ENCODE measurements at places on chromosomes 2 and 18. TPM values are rescaled to one million over a fixed set of nuclear protein-coding genes. Genes with fewer than 3 reads are reported as not detected.
A peak's percentile ranks its signal among the peaks of the same experiment; 100 is the strongest.

GRCh38 chr18:29560270-29560669, 1383.3 kb upstream of the CDH2 start:
- no peaks in the 10 kb centered on the region for H3K36me3 ChIP-seq
- no peak for DNase-seq
- no peaks in the 10 kb centered on the region for H3K4me1 ChIP-seq
- H3K4me3 ChIP-seq: no peak overlapping the region
- H3K27ac ChIP-seq: no peak overlapping the region

GRCh38 chr18:67670024-67670543, 153.6 kb upstream of the DSEL start:
- DNase-seq: no peak
- H3K4me3 ChIP-seq: no peak overlapping the region
- no peaks in the 10 kb centered on the region for H3K27me3 ChIP-seq

- peak; percentile 34 for DNase-seq
- H3K27me3 ChIP-seq: no peaks in the 10 kb centered on the region
Measured at GRCh38 chr2:30339071-30339470, 107.7 kb downstream of the LBH start.

NPAS2 gene
- 0.48 TPM for polyA plus RNA-seq

SRD5A2 gene
- polyA plus RNA-seq: 0.03 TPM

DNA sequence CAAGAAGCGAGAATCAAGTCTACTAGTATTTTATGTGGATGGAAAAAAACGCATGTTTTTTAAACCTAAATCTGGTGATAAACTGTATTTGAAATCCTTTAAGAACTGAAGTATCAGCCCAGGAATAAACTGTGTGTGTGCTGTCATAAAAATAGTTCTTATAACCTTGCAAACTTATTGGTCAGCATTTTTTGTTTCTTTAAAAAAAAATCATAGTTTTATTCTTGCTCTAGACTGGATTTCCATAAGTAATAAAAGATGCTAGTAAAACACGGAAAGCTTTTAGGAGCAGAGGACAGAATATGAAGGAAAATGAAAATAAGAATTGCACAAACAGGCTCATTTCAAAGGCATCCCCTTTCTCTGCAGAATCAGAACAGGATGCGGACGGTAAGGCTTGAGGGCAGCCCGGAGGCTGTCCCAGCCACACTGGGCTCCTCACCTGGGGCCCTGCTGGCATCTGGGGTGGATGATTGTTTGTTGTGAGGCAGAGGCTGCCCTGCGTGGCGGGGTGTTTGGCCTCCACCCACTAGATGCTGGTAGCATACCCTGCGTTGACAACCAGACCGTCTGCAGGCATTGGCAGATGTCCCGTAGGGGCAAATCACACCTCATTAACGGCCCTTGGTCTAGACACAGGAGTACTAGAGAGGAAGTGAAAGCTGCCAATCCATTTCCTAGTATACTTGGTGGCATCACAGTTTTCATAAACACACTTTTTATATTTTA, 52.5 kb downstream of the MBP start:
- peaks cover 18% of the 10 kb centered on the region for H3K4me1 ChIP-seq
- DNase-seq: peak; percentile 91
- no peaks in the 10 kb centered on the region for H3K27me3 ChIP-seq
- no peak overlapping the region for H3K27ac ChIP-seq
- no peak overlapping the region for H3K4me3 ChIP-seq
- H3K36me3 ChIP-seq: no peaks in the 10 kb centered on the region

AMER3 gene
- not detected for polyA plus RNA-seq

GRCh38 chr2:148658807-148659722, 14.5 kb downstream of the EPC2 start:
- peak overlapping the region; percentile 3 for H3K27ac ChIP-seq
- H3K4me1 ChIP-seq: peaks cover 32% of the 10 kb centered on the region
- no peak overlapping the region for H3K4me3 ChIP-seq
- H3K27me3 ChIP-seq: no peaks in the 10 kb centered on the region

IL1A gene
- 0.06 TPM for polyA plus RNA-seq

- no peaks in the 10 kb centered on the region for H3K27me3 ChIP-seq
- no peak overlapping the region for H3K27ac ChIP-seq
- H3K36me3 ChIP-seq: no peaks in the 10 kb centered on the region
- DNase-seq: peak; percentile 79
- peak overlapping the region; percentile 48 for H3K4me3 ChIP-seq
Measured at GRCh38 chr2:217789003-217789735, 213.6 kb downstream of the TNS1 start.

TACR1 gene
- 0.01 TPM for polyA plus RNA-seq

- no peak overlapping the region for H3K4me3 ChIP-seq
- no peaks in the 10 kb centered on the region for H3K4me1 ChIP-seq
- H3K27me3 ChIP-seq: no peaks in the 10 kb centered on the region
- no peak overlapping the region for H3K27ac ChIP-seq
- no peaks in the 10 kb centered on the region for H3K36me3 ChIP-seq
Measured at GRCh38 chr2:159546716-159547430, 69.5 kb downstream of the BAZ2B start.

RNF144A gene
- 1.2 TPM for polyA plus RNA-seq

- no peaks in the 10 kb centered on the region for H3K4me1 ChIP-seq
- H3K4me3 ChIP-seq: no peak overlapping the region
- no peaks in the 10 kb centered on the region for H3K36me3 ChIP-seq
- H3K27me3 ChIP-seq: no peaks in the 10 kb centered on the region
- peak; percentile 40 for DNase-seq
Measured at GRCh38 chr2:529424-529823, 147.8 kb downstream of the TMEM18 start.

DNA sequence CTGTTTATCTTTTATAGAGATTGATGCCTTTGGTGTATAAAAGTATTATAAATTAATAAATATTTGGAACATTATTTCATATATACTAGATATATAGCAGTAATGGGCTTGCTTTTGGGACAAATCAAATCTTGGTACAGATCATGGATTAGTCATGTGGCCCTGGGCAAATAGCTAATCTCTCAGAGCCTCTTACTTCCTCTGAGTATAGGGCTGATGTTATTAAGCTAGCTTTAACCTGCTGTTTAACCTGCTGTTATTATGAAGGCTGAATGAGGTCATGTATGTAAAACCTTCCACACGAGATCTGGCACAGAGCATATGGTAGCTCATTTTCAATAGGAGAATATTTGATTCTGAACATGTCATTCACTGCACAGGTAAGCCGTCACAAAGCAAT, 5.7 kb downstream of the ITGB6 start:
- no peak overlapping the region for H3K4me3 ChIP-seq
- no peaks in the 10 kb centered on the region for H3K4me1 ChIP-seq
- H3K36me3 ChIP-seq: no peaks in the 10 kb centered on the region

- H3K4me3 ChIP-seq: no peak overlapping the region
- no peak overlapping the region for H3K27ac ChIP-seq
- DNase-seq: no peak
- no peaks in the 10 kb centered on the region for H3K4me1 ChIP-seq
- no peaks in the 10 kb centered on the region for H3K36me3 ChIP-seq
- no peaks in the 10 kb centered on the region for H3K27me3 ChIP-seq
Measured at GRCh38 chr18:48367557-48367956, 41.6 kb downstream of the ZBTB7C start.

EPC2 gene
- 33.3 TPM for polyA plus RNA-seq

- H3K27me3 ChIP-seq: no peaks in the 10 kb centered on the region
- no peak for DNase-seq
- H3K4me3 ChIP-seq: no peak overlapping the region
- H3K27ac ChIP-seq: no peak overlapping the region
- no peaks in the 10 kb centered on the region for H3K36me3 ChIP-seq
Measured at GRCh38 chr18:61948846-61949438, 56.1 kb upstream of the RNF152 start.

DNA sequence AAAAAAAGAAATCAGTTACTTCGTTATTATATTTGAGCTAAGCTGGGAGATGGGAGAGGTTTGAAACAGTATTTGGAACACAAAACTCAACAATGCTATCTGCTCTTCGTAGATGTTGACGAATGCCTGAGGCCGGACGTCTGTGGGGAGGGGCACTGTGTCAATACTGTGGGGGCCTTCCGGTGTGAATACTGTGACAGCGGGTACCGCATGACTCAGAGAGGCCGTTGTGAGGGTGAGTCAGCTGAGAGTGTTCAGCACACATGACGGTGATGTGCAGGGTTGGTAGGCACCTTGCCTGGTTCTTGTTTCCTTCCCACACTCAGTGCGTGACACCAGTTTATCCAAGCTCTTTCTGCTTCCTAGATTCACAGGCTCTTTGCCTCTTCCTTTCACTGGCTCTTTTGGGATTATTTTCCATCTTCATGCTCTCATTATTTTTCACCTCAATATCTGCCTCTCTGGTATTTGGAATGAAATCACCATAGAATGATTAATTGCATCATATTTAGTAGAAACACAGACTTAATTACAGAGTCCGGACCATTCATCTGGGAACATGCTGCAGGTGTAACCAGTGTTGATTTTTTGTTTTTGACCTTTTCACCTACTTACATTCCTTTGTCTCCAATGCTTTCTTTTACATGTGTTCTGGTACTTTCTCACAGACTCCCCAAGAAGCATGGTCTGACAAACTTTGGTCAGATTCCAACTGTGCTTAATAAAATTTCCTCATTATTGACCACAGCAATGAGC, 200.6 kb upstream of the RASGRP3 start:
- H3K4me1 ChIP-seq: peaks cover 10% of the 10 kb centered on the region
- H3K4me3 ChIP-seq: no peak overlapping the region
- DNase-seq: no peak
- H3K27me3 ChIP-seq: no peaks in the 10 kb centered on the region

DNA sequence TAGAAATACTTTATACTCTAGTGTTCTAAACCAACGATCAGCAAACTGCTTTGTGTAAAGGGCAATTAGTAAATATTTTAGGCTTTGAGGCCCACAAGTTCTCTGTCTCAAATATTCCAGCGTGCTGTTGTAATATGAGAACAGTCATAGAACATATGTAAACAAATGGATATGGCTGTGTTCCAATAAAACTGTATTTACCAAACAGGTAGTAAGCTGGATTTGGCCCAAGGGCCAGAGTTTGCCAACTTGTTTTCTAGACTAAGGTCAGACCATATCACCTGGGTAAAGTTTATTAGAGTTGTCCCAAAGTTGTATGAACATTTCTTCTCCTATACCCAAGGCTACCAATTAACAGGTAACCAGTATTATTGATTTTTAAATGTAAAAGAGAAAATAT, 303.2 kb upstream of the MC4R start:
- no peak overlapping the region for H3K4me3 ChIP-seq
- no peaks in the 10 kb centered on the region for H3K36me3 ChIP-seq
- no peaks in the 10 kb centered on the region for H3K27me3 ChIP-seq
- no peak overlapping the region for H3K27ac ChIP-seq
- DNase-seq: no peak

GRCh38 chr2:158041400-158041799, 60.3 kb upstream of the UPP2 start:
- no peak overlapping the region for H3K4me3 ChIP-seq
- no peaks in the 10 kb centered on the region for H3K36me3 ChIP-seq
- H3K4me1 ChIP-seq: no peaks in the 10 kb centered on the region
- no peak overlapping the region for H3K27ac ChIP-seq
- no peaks in the 10 kb centered on the region for H3K27me3 ChIP-seq
- no peak for DNase-seq

MFF gene
- 69.9 TPM for polyA plus RNA-seq

DNA sequence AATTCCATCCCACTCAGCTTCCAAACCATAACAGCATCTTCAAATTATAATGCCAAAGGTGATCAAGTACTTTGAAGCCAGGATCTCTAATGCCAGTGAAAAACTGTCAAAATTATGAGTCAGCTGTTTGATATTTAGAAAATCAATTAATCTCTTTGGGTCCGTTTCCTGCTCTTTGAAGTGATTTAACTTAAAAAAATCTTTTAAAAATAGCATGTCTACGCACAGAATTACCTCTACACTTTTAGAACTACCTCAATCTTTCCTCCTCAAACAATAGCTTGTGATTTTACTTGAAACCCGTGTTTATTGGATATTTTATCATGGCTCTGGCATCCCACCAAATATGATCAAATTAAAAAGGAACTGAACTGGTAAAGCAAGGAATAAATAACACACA, 31.3 kb upstream of the TANK start:
- no peaks in the 10 kb centered on the region for H3K27me3 ChIP-seq
- no peak overlapping the region for H3K27ac ChIP-seq
- no peaks in the 10 kb centered on the region for H3K36me3 ChIP-seq
- no peak for DNase-seq

- no peaks in the 10 kb centered on the region for H3K27me3 ChIP-seq
- H3K27ac ChIP-seq: no peak overlapping the region
- no peak overlapping the region for H3K4me3 ChIP-seq
- no peaks in the 10 kb centered on the region for H3K4me1 ChIP-seq
- no peak for DNase-seq
- H3K36me3 ChIP-seq: no peaks in the 10 kb centered on the region
Measured at GRCh38 chr2:85901155-85901554, 12.4 kb upstream of the ST3GAL5 start.

TDRD15 gene
- 0.04 TPM for polyA plus RNA-seq

DNA sequence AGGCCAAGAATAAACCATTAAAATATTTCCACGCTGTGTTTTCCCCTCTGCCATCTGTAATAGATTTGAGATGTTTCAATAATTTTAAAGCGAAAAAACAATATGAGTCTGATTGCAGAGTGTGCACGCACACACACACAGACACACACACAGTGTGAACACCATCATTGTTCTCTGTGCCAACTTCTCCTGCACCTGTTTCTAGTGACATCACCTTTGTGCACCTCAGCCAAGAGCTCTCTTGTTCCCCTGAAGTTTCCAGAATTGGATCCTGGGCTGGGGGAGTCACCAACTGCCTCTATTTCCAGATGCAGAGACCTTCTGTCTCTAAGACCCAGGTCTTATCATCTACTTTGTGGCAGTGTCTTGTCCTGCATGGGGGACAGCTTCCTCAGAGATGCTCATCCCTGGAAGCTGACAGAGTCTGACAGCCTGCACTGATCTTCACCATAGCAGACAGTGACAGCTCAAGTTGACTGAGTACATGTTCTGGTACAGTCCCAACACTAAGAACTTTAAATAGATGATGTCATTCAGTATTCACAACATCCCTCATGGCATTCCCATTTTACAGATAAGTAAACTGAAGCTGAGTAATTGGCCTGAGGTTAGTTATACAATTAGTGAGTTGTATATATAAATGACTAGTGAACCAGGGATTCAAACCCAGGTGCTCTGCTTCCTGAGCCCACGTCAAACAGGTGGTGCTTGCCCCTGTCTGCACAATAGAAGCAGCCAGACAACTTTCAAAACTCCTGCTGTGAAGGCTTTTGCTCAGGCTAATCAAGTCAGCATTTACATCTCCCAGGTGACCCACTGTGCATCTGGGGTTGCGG, 39.4 kb downstream of the ACOXL start:
- no peaks in the 10 kb centered on the region for H3K36me3 ChIP-seq
- DNase-seq: no peak
- H3K27me3 ChIP-seq: no peaks in the 10 kb centered on the region
- no peaks in the 10 kb centered on the region for H3K4me1 ChIP-seq

WNT10A gene
- polyA plus RNA-seq: 15.2 TPM

- no peaks in the 10 kb centered on the region for H3K27me3 ChIP-seq
- H3K4me1 ChIP-seq: no peaks in the 10 kb centered on the region
- H3K4me3 ChIP-seq: no peak overlapping the region
- no peak for DNase-seq
- no peak overlapping the region for H3K27ac ChIP-seq
Measured at GRCh38 chr18:65817178-65817577, 66.4 kb downstream of the CDH7 start.

- H3K27me3 ChIP-seq: no peaks in the 10 kb centered on the region
- H3K36me3 ChIP-seq: no peaks in the 10 kb centered on the region
- no peak overlapping the region for H3K27ac ChIP-seq
- peaks cover 11% of the 10 kb centered on the region for H3K4me1 ChIP-seq
Measured at GRCh38 chr2:233989221-233989858, 61.2 kb upstream of the SPP2 start.
